ENCODE measurements at places on chromosomes 4 and X. TPM values are rescaled to one million over a fixed set of nuclear protein-coding genes. Genes with fewer than 3 reads are reported as not detected.

Gene TTC29
- not detected for polyA plus RNA-seq

Gene SMARCA1
- 24.0 TPM for polyA plus RNA-seq

Gene GUCY2F
- polyA plus RNA-seq: not detected

Gene NUP62CL
- polyA plus RNA-seq: 0.12 TPM

Gene MAOA
- polyA plus RNA-seq: 210 TPM

Gene XG
- polyA plus RNA-seq: 0.08 TPM

Gene FSTL5
- polyA plus RNA-seq: not detected

Gene FGD1
- 2.9 TPM for polyA plus RNA-seq

Gene WAS
- polyA plus RNA-seq: 9.6 TPM

Gene PROM1
- not detected for polyA plus RNA-seq

Gene TSPAN6
- polyA plus RNA-seq: 30.2 TPM

Gene ZNF827
- polyA plus RNA-seq: 1.9 TPM

Gene CAPN6
- polyA plus RNA-seq: 0.24 TPM

Gene NPFFR2
- polyA plus RNA-seq: not detected

Gene EXOC1L
- polyA plus RNA-seq: 0.33 TPM

Gene AFF2
- polyA plus RNA-seq: 2.0 TPM

Gene SULT1B1
- polyA plus RNA-seq: 0.26 TPM

Gene MAPK10
- 3.8 TPM for polyA plus RNA-seq

Gene UTP3
- polyA plus RNA-seq: 31.5 TPM

Gene FRMPD3
- polyA plus RNA-seq: 0.11 TPM

Gene SGCB
- polyA plus RNA-seq: 4.2 TPM

Gene PRRG3
- polyA plus RNA-seq: 0.07 TPM

Gene PLK4
- polyA plus RNA-seq: 0.39 TPM

Gene F8A2
- not detected for polyA plus RNA-seq

Gene PFKFB1
- polyA plus RNA-seq: 2.4 TPM

All from adipose tissue (tissue), 3 donors.